ENCODE measurements at places on chromosomes 2 and 18.
A peak's percentile ranks its signal among the peaks of the same experiment; 100 is the strongest.

- no peak for DNase-seq
Observed at GRCh38 chr2:164974221-164974620, 18.9 kb upstream of the SLC38A11 start.

DNA sequence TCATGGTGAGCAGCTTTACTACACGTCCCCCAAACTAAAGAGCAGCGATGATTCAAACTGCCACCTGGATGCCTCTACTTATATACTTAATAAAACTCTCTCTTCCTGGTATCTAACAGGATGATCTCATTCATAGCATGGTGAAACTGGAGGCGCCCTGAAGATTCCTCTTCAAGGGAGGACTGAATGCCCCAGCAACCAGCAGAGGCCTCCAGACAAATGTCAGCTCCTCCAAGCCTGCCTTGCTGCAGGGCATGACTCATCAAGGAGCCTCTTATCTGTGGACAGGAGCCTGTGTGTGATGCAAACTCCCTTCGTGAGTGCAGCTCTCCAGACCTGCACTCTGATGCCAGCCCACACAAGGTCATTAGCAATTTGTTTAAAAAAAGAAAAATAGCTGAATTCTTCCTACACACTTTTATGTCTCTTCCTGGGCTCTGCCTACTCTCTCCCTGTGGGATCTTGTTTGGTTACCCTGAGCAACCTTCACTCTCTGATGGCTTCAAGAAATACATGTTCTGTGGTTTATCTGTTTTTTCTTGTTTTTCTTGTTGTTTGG is 30.2 kb downstream of the LONRF2 start:
- peak; percentile 37 for DNase-seq

GRCh38 chr18:78672862-78673446 is 306.7 kb upstream of the SALL3 start:
- no peak for DNase-seq

DNA sequence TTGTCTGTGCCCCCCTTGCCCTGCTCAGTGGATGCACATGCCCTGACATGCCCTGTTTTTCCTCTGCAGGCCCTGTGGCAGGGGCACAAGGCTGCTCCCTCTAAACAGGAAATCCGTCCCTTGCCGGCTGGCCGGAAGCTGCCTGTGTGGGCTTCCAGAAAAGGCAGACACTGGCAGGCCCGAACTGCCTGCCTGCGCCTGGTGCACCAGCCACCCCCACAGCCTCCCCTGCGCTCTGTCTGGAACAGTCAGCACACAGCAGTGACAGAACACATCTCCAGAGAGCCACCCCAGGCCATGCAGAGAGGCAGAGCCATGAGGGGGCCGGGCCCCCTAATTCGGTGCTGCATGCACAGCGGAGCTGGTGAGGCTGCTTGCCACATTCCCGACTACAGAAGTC is 33.5 kb downstream of the LOXHD1 start:
- DNase-seq, result no peak

- no peak for DNase-seq
Observed at GRCh38 chr2:39693245-39693644, 27.5 kb downstream of the TMEM178A start.

DNA sequence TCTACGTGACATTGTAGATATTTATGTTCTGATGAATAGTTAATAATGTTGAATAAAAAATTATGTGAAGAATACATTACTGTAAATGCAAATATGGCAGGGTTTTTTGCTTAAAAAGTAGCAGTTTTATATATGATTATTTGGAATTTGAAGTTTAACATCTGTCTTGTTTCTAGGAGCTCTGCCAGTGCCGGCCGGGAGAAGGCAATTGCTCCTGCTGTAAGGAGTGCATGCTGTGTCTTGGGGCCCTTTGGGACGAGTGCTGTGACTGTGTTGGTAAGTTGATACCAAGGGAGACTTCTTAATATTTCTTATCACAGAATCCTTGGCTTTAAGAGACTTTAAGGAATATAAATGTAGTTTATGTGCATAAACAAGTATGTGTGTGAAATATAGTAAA is 25.2 kb downstream of the TWSG1 start:
- DNase-seq, result no peak

- DNase-seq, result no peak
Observed at GRCh38 chr2:238914648-238915015, 66.7 kb downstream of the TWIST2 start.

GRCh38 chr2:134273256-134273983 is 19.5 kb downstream of the MGAT5 start:
- DNase-seq, result no peak

GRCh38 chr2:214377286-214377624 is 33.6 kb upstream of the VWC2L start:
- no peak for DNase-seq

DNA sequence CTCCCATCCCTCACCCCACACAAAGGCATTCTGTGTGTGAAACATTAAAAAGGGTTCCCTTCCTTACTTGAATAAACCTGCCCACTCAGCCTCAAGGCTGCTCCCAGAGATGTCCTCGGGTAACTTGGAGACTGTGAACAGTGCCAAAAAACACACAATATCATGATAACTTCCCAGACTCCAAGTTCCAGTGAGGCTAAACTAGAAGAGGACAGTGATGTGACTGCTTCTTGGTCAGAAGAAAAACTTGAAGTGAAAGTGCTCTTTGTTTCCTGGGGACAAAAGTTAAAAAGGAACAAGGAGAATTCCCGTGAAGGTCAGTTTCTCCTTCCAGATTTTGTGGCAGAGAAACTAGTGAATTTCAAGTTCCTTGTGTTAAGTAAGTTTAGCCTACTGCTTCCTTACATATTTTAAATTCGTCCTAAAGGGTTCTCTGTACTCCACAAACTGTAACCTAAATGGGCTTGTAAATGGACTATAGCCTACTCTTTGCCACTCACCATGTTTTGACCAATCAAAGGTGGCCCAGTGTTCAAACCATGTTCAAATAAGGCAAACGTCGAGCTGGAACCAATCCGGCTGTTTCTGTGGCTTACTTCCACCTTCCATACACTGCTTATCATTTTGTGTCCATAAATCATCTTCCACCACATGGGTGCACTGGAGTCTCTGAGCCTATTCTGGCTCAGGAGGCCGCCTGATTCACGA is 20.4 kb downstream of the TPRKB start:
- no peak for DNase-seq

DNA sequence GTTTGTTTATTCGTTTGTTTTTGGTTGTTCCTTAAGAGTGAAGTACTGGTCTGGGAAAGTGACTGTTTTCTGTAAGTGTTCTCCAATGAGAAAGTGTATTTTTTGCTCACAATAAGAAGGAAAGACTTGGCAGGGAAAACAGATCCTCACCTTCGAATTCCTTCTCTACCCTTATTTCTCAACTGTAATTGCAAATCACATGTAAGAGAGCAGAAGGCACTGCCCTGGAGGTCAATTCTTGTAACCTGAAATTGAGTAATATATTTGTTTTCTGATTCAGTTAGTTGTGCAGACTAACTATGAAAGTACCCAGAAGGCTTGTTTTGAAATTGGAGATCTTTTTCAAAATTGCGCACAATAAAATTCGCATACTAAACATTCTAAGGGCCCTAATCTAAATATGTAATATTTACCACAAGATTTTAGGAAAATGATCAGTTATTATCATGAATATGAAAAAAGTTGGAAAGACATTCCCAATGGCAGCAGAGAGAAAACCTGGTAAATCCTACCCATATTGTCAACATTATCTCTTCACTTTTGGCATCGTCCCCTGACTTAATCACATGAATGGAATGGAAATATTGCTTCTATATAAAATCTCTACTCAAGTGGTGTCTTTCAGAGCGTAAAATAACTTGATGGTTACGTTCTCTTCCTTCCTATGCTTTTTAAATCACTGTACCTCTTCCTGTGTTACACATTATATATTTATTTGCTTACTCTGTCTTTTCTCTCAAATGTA is 24.1 kb downstream of the TFPI start:
- no peak for DNase-seq

DNA sequence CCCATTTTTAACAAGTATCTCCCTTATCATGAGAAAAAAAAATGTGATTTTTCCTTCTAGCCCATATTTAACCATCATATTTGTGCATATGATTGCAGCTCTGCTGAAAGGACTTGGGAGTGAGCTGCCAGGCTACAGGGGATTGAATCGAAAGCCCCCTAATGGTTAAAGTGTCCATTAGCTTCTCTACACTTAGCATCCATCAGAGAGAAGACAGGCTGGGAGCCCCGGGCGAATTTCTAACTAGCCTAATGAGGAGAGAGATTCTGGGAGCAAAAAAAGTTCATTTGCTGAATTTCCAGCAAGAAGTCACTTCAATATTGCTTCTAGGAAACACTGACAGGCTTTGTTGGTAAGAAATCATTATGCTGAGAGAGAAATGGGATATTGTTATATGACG is 848.8 kb downstream of the TDRD15 start:
- peak; percentile 6 for DNase-seq

DNA sequence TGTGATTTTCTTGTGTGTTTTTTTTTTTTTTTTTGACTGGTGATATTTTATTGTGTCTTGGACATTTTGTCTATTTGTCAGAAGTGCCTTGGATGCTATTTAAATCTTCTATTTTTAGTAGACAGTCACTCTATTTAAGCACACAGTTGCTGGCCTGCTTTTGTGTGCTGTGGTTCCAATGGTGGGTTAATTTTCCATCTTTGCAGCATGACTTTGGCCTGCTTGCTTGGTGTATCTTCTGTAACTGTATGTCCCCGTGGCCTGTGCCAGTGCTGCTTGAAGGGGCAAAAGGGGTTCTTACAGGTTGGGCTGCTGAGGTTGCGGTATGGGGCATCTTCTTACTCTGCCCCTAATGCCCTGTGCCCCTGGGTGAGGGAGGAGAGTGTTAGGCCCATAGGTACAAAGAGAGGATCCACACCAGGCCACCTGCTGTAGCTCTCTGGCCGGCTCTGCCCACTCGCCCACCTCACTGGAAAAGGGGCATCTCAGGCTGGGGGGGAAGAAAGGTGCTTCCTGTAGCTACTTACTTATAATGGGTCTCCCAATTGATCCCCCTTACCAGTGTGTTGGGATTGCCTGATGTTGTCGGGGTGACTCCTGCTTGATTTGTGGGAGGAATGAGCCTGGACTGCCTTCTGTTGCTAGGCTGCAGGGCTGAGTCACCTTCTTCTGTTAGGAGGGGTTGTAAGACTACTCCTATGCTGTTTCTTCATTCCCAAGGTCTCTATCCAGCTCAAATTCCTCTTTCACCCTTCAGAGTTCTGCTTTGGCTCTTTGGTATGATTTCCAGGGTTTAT is 490.0 kb upstream of the HS6ST1 start:
- no peak for DNase-seq

- peak; percentile 83 for DNase-seq
Observed at GRCh38 chr2:25339791-25340180, 1.9 kb downstream of the DNMT3A start.

- peak; percentile 25 for DNase-seq
Observed at GRCh38 chr2:71538656-71539265, 85.4 kb downstream of the DYSF start.

GRCh38 chr2:109348671-109349502 is 219.9 kb downstream of the SH3RF3 start:
- peak; percentile 47 for DNase-seq

DNA sequence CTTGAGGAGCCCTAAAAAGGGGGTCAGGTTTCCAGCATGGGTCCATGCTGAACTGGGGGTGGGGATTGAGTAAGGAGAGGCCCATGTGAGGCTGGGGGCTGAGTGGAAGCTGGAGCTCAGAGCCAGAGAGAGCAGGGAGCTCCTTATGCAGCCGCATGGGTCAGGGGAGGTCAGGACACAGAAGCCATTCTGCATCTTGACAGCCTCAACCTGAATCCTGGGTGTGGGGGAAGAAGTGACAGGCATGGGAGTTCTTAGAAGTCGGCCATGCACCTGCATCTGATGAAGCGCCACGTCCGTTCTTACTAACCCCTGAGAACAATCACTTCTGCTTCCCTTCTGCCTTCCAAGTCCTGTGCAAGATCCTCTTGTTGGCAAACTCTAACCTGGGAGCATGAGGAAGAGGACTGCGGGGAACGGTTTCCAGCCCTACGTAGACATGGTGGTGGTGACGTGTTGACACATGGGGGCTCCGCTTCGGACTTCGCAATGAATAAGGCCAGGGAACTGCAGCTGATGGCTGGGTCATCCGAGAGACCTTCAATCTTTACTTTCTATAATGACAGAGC is 22.3 kb downstream of the GNLY start:
- no peak for DNase-seq

GRCh38 chr2:55176094-55176415 is 56.0 kb downstream of the CLHC1 start:
- no peak for DNase-seq

GRCh38 chr2:65700720-65701119 is 268.3 kb upstream of the SPRED2 start:
- no peak for DNase-seq

- no peak for DNase-seq
Observed at GRCh38 chr2:162607915-162608314, 230.7 kb downstream of the KCNH7 start.

DNA sequence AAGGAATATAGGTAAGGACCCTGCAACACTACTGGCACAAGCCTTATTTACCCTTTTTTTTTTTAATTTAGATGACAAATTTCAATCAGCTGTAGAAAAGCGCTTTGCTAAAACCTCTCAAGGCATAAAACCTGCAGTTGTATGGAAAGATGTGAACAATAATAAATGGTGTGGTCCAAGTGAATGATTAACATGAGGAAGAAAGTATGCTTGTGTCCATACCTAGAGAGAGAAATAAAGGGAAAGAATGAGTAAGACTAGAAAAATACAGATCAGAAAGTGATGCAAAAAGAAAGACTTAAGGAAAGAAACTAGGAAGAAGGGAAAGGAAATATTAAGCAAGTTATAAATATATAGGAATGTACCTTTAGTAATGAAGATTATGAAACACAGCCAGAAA is 119.2 kb upstream of the SCN7A start:
- no peak for DNase-seq

DNA sequence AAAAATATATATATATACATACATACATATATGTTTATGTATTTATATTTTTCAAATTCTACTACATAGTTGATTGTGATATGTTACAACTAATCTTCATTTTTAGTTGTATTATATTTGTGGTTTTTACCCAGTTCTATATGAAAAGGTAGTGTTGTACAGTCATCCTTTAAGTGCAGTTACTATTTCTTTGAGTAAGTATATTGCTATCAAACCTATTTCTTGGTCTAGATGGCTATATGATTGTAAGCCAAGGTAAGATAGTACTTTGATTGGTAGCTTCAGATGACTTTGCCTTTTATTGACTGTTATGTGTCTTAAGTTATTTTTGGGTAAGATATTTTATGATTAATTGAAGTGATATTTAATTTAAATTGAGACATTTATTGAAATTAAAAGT is 89.6 kb downstream of the AGPS start:
- no peak for DNase-seq

GRCh38 chr18:14978191-14978590 is 230.2 kb downstream of the ANKRD30B start:
- DNase-seq, result no peak

GRCh38 chr2:40352041-40352702 is 99.7 kb downstream of the SLC8A1 start:
- DNase-seq, result no peak

Data from H7 (cell line).